ENCODE measurements at places on chromosomes 2 and 18.

DNA sequence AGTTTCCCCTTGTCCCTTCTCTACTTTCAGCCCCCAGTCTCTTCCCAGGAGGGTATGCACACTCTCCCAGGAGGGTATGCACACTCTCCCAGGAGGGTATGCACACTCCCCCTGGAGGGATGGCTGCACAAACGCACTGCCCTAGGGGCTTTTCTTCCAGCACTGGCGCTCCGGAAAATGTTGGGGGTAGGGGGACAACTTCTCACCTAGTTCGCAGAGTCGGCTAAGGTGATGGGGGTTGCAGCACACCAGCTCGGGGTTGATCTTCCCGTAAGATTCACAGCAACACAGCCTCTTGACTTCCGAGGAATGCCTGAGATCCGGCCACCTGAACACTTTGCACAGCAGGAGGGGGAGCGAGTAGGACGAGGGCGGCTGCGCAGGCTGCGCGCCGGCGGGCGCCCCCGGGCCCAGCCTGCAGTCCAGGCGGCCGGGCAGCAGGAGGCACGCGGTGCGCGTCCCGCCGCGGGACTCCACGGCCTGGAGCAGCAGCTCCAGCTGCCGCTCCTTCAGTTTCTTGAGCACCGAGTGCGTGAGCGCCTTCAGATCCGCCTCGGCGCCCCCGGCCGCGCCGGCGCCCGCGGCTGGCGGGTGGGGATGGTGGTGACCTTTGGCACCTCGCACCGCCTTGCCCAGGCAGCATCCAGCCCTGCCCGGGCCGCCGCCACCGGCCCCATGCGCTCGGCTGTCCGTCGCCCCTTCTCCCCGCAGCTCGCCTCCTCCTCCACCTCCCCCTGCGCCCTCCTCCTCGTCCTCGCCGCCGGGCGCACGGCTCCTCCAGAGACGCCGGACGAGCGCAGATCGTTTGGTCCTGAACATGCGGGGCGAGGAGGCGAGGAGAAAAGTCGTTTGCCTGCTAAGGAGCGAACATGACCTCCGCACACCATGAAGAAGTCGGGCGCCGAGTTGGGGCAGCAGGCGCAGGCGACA lies 894 bp downstream of the SMAD7 start:
- DNase-seq, result peak; percentile 14

DNA sequence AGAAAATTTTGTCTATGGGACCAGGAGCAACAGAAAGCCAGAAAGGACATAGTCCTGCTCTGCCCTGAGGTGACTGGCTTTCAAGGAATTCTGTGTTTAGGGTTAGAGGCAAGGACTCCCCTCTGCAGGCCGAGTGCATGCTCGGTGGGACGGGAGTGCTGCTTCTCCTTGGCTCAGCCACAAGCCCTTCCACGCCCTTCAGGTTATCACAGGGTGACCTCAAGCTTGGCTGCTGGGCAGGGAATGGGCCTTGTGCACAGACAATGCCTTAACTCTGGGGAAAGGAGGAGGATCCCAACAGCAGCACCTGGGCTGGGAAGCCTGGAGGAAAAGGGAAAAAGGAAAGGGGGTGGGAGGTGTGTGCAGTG lies 32.8 kb downstream of the FAM178B start:
- DNase-seq, result no peak

DNA sequence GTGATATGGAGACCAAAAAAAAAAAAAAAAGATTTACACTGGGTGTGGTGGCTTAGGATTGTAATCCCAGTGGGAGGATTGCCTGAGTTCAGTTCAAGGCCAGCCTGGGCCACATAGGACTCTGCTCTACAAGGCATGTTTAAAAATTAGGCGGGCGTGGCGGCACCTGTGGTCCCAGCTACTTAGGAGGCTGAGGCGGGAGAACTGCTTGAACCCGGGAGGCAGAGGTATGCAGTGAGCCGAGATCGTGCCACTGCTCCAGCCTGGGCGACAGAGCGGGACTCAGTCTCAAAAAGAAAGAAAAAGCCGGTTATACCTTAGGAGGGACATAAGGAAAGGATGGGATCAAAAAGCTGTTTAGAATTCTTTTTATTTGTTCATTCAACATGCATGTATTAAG lies 707 bp upstream of the SPDYA start:
- no peak for DNase-seq

DNA sequence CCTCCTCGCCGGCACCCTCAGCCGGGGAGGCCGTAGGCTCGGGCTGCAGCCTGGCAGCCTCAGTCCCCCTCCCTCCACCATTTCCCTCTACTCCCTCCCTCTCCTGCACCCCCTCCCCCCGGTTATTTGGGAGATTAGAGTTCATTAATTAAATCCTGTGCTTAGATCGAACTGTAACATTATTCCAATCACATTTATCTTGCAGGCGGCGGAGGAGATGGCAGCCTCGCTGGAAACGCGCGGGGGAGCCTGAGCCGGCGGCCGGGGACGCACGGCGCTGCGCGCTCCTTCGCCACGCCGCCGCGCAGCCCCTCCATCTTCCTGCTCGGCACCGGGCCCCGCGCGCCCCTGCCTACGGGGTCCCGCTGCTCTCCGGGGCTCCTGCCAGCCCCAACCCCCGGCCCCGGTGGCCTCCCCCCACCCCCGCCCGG lies at the start of gene ST8SIA3:
TSS of gene ST8SIA3 (plus strand) at position 287 of the 431 bp plus-strand sequence. CDS start 290 bp downstream, outside the sequence.
- no peak for DNase-seq

- DNase-seq, result no peak
Observed at GRCh38 chr18:63177919-63178821, 141.4 kb downstream of the BCL2 start.

GRCh38 chr2:180001726-180002125 lies 5.4 kb downstream of the CWC22 start:
- DNase-seq, result no peak

DNA sequence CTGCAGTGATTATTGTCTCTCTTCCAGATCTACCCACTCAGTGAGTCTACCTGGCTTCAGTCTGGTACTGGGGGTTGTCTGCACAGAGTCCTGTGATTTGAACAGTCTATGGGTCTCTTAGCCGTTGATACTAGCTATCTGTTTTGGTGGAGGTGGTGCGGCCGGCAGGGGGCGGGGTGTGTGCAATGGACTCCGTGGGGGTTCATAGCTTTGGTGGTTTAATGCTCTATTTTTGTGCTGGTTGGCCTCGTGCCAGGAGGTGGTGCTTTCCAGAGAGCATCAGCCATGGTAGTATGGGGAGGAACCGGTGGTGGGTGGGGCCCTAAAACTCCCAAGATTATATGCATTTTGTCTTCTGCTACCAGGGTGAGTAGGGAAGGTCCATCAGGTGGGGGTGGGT lies 1120.1 kb upstream of the FAM98A start:
- DNase-seq, result no peak

DNA sequence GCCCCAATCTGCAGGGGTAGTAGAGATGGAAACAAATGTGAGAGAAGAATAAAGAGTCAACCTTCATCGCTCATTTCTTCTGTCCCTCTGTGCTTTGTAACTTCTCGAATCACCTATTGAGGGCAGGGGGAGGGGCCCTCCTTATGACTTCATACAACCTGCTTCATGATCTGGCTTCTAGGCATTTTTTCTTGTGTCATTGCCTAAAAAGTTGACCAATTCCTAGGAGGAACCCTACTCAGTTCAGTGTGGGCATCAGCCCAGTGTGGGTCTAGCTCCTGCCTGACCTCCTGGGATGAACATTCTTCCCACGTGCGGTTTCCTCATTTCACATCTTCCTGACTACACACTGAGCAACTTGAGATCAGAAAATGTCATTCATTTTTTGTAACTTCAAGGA lies 46.3 kb upstream of the CREB1 start:
- DNase-seq, result no peak

DNA sequence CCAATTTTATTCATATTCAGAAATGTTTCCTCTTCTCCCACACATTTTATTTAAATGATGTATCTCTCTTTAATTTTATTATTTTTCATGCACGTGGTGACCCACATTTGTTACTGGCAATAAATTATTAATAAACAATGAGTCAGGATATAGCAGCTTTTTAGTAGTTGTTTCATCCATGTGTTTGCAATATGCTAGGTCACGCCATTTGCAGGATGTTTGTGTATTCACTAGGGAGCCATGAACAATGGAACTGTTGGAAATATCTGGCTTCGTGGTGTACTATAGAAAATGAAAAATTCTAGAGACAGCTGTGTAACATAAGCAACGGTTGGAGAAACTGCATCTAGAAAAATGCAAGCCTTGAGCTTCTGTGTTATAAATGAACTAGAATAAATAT lies 176.0 kb upstream of the COL3A1 start:
- DNase-seq, result no peak

GRCh38 chr2:236309669-236310029 lies 45.4 kb upstream of the ASB18 start:
- no peak for DNase-seq

GRCh38 chr2:133992454-133992853 lies 261.4 kb upstream of the MGAT5 start:
- DNase-seq, result no peak

GRCh38 chr2:33552758-33553461 lies 46.2 kb downstream of the FAM98A start:
- no peak for DNase-seq

- DNase-seq, result no peak
Observed at GRCh38 chr2:198701481-198701880, 756.3 kb downstream of the SATB2 start.

- DNase-seq, result no peak
Observed at GRCh38 chr2:1993711-1994682, 249.7 kb upstream of the PXDN start.

DNA sequence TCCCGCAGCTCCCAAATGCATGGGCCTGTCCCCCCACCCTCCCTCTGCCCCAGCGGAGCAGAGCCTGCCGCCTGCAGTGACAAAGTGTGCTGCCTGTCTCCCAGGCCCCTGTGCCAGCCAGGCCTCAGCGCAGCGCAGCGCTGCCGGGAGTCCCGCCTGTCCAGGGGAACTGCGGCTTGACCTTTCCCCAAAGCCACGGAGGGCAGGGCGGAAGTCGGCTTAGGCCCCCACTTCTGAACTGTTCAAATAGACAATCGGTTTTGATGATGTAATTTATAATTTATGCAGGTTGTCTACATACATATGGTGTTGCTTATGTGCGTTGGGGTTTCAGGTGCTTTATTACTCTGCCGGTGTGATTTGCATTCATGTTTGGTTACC lies 7.1 kb downstream of the GBX2 start:
- DNase-seq, result no peak

DNA sequence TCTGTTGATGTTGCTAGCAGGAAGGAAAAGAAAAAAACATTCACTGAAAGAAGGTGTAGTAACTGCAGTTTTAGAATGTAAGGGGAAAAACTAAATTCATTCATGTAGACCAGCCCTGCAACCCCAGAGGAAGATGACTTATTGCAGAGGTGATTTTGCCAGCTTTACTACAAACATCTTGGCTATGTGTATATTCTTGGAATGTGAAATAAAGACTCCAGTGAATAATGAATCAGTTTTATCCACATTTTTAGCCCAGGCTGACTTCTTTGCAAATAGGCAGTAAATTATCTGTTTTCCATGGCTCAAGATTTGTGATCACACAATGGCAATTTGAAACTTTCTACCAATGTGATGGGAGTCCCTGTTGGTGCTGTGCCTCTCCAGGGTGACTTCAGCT lies 206.1 kb upstream of the SETBP1 start:
- DNase-seq, result no peak
